ENCODE measurements at places on chromosomes 3 and 15.

GRCh38 chr3:146554151-146554760 is 9.8 kb upstream of the PLSCR1 start:
- DNase-seq = no peak

DNA sequence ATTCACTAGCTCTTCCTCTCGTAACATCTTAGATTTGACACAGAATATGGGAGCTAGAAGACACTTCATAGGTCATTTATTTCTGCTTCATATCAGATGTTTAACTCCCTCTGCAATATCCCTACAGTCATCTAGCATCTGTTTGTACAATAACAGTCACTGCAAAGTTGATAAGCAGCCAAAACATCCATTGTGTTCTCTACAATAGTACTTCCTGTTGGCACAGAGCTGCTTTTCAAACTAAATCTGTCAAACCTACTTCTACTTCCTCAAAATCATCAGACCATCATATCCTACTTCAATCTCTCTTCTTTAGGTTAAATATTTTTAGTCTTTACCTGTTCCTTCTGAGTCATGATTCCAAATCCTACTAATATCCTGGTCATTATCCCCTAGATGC is 233.2 kb downstream of the FGF12 start:
- DNase-seq = no peak

- DNase-seq = no peak
These were observed 14.0 kb upstream of the DLL4 start for GRCh38 chr15:40915116-40915661.

- DNase-seq = no peak
These were observed 226.7 kb upstream of the MCTP2 start for GRCh38 chr15:94004697-94005096.

- DNase-seq = no peak
These were observed 30.8 kb upstream of the SLC25A36 start for GRCh38 chr3:140910860-140911259.

- DNase-seq = no peak
These were observed 190.8 kb upstream of the FAM3D start for GRCh38 chr3:58857402-58857801.

DNA sequence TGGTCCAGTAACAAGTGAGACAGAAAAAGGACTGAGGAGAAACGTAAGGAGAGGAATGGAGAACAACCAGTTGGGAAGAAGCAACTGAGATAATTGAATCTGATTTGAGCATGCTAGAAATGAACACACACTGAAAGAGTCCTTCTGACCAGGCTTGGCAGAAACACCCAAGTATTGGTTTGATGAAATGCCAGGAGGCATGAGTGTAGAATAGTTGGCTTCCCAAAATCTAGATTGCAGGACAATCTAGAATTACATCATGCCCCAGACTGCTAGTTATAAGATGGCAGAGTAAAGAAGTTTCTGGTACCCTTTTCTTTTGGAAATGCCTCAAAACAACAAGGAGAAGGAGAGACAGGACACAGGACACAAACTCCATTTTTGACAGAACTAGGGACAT is 189.7 kb upstream of the STT3B start:
- DNase-seq = no peak

- no peak for DNase-seq
These were observed 30.9 kb downstream of the GOLM2 start for GRCh38 chr15:44319385-44319784.

- DNase-seq = no peak
These were observed 3.1 kb downstream of the MST1R start for GRCh38 chr3:49900491-49901153.

- DNase-seq = no peak
These were observed 17.4 kb downstream of the GPR160 start for GRCh38 chr3:170055209-170055608.

- no peak for DNase-seq
These were observed 132.2 kb downstream of the WDR72 start for GRCh38 chr15:53627279-53627678.

DNA sequence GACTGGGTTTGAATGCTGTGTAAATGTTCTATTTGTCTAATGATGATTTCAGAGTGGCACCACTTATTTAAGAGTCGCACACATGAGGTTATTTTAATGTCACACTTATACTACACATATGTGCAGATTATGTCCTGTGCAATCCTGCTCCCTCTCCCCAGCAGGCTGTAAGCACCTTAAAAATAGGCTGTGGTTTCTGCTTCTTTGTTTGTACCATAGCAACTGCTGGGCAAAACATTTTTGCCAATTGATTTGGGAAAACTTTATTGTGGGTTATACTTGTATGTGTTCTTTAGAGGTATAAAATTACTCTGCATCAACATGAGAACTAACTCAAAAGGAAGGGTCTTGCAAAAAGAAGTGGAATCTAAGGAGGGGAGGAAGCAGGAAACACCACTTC is 318.5 kb downstream of the NTRK3 start:
- no peak for DNase-seq

DNA sequence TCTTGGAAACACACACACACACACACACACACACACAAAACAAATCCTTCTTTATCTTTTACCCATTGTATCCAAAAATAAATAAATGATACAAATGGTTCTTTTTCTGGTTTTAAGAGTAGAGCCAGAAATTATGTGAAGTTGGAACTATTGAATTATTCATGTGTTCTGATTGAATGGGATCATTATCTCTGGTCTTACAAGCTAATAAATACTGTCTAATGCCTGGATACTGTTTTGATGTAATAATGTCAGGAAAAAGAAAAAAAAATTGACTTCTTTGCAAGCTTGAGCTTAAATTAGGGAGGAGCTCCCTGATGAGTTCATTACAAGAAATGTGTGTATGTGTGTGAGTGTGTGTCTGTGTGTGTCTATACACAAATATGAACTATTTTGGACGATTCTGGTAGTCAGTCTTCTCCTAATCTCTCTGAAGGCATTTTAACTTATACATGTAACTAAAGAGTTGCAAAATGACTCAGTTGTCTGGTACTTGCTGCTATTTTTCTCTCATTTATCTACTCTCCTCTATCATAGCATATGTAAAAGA is 507.2 kb upstream of the AGTR1 start:
- no peak for DNase-seq

- no peak for DNase-seq
These were observed 326.6 kb downstream of the ARPP21 start for GRCh38 chr3:35965908-35966307.

DNA sequence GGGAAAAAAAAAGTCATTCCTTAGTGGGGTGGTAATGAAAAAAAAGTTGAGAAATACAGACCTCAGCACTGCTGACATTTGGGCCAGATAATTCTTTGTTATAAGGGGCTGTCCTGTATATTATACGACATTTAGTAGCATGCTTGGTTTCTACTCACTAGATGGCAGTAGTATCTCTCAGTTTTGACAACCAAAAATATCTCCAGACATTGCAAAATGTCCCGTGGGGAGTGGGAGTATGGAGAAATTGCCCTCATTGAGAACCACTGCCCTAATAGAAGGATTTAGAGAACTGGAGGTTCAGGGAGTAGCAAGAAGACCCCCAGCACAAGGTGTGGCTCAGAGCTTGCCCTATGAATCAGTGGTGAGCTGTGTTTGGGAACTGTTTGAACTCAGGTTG is 28.6 kb upstream of the TEX264 start:
- DNase-seq = no peak

DNA sequence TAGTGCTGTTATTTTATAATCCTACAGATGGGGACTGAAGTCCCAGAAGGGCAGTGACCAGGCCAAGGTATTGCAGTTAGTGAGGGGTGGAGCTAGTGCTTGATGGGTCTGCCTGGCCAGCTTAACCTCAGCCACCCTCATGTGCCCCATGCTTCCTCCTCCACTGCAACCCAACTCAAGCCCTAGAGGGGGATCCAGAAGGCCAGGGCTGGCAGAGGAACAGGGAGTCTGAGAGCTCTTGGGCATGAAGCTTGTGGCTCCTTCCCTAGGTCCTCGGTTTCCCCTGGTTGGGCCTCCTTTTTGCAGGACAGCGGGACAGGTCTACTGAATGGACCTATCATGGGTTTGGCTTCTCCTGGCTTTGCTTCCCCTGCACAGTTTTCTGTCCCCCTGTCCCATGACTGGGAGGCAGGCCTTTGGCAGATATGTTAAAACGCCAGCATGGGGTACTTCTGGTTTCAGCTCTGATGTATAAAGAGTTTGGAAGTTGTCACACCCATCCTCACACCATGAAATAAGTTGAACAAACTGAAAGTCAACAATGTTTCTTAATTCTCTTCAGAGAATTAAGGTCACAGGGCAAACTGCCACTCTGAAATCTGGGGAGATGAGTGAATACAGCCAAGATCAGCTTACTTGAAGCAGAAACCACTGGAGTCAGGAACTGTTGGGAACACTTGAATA is 103.3 kb downstream of the SMAD6 start:
- no peak for DNase-seq

DNA sequence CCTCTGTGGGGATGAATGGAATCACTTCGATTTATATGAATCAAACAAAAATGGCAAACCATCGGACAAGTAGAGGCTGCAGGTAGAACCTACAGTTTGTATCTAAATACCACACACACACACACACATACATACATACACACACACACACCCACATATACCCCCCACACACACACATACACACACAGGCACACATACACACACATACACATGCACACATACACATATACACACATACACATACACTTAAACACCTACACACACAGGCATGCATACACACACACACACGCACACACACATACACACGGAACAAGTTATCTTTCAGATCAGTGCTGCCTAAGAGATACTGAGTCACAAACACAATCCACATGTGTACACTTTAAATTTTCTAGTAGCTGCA is 24.3 kb downstream of the HEG1 start:
- DNase-seq = no peak

DNA sequence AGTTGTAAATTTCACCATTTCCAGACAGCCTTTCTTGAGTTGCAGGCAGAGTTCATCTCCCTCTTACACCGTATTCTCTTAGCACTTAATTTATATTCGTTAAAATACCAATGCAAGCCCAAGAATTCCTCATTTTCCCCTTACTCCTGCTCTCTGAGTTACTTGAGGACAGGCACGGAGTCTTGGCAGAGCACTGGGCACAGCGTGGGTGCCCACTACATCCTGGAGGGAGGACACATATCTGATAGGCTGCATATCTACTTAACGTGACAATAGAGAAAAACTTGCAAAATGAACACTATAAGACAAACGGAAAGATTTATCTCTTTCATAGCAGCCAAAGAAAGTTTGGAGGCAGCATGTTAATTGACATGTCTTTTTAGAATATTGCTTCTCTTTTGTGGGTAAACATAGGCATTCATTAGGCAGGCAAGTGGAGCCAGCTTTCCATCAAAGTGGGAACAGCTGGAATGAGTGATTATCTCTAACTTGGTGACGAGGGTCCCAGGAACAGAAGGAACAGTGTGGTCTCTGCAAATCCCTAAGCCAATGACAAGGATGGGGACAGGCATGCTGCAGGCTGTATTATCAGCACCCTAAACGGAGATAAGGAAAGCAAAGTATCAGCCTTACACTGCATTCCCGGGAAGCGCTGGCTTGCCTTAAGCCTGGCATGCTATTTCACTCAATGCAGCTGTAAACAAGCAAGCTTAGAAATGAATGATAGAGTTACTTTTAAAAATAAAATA is 116.5 kb downstream of the RTP4 start:
- DNase-seq = no peak

DNA sequence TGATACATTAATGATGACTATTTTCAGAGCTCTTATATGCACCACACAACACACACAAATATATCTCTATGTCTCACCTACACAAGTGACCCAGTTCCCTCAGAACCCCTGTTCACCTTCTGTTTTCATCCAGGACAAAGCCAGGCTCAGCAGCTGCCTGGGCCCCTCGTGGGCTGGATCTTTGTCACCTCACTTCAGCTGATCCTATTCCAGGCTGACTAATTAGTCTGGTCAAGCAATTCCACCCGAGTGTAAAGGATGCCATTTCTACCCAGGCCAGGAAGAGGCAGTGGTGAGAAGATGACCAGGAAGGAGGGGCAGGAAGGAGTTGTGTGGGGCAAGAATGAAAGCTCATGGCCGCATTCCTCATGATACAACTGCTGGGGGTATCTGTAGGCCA is 62.3 kb downstream of the DHX30 start:
- DNase-seq = no peak

DNA sequence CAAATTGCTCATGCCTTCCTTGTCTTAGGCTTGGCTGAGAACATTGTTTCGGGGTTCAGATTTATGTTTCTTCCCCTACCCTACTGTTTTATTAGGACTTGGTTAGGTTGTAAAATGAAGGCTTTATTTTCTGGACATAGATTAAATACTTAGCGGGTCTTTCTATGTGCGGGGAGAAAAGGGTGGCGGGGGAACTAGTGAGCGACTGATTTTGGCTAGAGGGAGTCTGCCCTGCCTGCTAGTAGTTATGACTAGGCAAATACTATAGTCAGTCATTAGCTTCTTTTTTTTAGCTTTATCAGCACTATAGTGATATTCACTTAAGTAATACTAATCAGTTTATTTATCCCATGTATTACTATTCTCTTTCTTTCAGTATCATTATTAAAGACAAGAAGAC is 3.6 kb downstream of the CADM2 start:
- no peak for DNase-seq

DNA sequence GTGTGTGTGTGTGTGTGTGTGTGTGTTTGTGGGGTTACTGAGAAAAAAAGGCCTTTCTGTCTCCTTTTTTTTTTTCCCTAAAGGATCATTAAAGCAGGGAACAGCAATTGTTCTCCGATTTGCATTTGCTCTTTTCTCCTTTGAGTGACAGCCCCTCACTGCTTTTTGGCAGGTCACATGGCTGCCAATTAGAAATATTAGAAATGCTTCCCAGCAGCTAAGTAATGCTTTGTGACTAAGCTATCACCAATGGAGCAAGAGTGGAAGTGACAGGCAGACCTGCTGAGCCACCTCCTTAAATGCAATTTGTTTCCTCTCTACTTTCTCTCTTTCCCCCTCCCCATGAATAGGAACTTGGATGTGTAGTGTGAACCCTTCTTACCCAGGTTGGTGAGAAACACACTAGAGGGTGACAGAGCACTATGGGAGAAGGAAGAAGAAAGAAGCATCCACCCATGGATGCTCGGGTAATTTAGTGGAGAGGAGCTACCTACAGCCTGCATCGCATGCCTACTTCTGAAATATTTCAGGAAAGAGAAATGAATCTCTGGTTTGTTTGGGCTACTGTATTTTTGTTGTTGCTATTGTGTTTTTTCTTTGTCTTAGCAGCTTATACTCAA is 165.2 kb upstream of the PDZRN3 start:
- no peak for DNase-seq

DNA sequence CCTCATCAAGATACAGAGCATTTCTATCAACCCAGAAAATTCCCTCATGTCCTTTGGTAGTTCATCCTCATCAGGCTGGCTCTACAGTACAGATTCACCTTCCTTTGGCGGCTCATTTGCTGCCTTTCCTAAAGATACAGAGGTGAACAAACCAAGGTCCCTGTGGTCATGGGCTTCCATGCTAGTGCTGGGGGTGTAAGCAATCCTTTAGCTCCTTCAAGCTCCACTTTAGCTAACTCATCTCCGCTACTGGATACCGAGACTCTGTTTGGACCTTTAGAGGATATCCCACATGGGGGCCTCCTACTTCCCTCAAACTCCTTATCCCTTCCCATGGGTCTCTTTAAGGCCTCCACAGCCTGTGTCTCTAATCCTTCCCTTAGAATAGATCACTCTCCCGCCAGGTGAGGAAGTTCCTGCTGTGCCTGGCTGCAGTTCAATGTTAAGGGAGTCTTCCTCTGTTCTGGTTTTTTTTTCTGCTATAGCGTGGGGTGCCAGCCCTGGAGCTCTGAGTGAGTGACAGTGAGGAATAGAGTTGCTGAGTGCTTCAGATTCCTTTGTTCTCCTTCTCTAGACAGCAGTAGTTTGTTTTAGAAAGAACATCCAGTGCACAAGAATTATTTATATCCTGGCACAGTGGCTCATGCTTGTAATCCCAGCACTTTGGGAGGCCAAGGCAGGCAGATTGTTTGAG is 30.7 kb downstream of the CLEC3B start:
- no peak for DNase-seq

Measured in fibroblast of skin of left biceps (primary cell).